ENCODE measurements at places on chromosomes 7 and 10. TPM values are rescaled to one million over a fixed set of nuclear protein-coding genes. Genes with fewer than 3 reads are reported as not detected.

GRCh38 chr10:32692174-32692573 is 246.2 kb downstream of the CCDC7 start:
- ATAC-seq = no peak

GRCh38 chr7:94933256-94933990 is 26.0 kb downstream of the PPP1R9A start:
- no peak for ATAC-seq

CALD1 gene
- 1,513 TPM for total RNA-seq

DNA sequence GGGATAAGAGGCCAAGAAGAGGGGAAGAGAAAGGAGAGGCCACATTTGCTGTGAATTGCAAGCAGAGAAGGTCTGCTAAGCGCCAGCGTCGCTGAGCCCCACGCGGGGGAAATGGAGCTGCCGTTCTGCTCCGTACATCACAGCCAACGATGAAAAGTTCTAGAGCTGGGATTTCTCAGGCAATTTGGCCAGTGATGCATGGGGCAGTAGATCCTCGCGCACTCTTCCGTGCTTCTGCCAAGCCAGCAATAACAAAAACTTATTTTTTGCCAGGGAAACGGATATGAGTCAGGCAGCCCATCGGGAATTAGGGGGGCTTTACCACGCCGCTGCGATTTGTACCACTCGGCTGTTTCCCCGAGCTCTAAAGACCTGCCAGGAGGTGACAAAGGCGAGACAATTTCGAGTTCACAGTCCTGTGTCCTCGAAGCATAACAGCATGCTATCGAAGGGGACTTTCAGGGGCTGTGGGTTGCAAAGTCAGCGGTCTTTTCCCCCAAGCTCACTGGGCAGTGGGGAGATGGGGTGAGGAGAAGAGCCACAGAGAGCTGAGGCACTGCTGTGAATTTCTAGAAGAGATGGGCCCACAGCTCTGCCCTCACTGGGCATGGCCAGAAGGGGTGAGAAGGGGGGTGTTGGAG is 30.0 kb upstream of the SLF2 start:
- no peak for ATAC-seq

DNA sequence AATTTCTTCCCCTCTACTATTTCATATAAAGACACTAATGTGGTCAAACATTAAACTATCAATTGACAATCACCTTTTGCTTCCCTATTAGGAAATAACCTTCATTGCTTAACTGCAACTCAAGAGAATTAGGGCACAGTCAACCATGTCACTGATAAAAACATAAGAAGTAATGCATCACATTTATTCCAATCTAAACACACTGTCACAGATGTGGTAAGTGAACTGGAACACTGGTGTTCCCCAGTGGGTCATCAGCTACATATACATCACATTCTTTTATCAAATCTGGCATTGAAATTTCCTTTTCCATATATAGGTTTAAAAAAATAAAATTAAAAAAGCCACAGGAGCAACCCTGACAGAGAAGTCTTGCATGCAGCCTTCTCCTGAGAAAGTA is 3.7 kb downstream of the TRIL start:
- no peak for ATAC-seq

DGKI gene
- 4.8 TPM for total RNA-seq

GIMAP5 gene
- 16.8 TPM for total RNA-seq

- peak; percentile 44 for ATAC-seq
These were observed 1.3 kb upstream of the ITPRIP start for GRCh38 chr10:104339469-104340110.

CALCR gene
- total RNA-seq = not detected

- peak; percentile 88 for ATAC-seq
These were observed 60.4 kb downstream of the FOXI2 start for GRCh38 chr10:127797339-127797738.

DNA sequence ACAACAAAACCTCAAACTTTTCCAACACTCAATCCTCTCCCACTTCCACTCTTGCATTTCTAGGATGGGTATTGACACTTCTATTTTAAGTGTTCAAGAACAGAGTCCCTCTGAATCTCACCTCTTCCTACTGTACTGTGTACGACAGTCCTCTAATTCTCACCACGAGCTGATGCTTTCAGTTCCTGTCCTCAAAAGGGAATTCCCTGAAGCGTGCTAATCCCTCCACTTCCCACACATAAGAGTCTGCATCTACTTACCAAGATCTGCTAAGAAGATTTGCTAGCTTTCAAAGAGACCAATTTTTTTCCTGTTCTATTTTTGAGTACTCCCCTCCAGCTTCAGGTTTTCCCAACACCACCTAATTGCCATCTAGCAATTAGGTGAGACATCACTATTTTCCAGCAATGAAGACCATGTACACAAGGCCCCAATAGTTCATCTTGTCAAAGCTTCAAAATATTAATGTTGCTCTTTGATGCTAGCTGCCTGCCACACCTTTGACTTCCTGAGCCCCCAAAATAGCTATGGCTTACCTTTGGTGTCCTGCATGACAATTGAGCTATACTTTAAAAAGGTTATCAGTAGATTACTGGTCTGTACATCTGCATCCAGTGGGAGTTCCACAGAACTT is 54.4 kb downstream of the ARMH3 start:
- ATAC-seq = no peak

GRCh38 chr7:46979439-46979838 is 602.5 kb downstream of the TNS3 start:
- ATAC-seq = no peak

- no peak for ATAC-seq
These were observed 4.2 kb downstream of the INHBA start for GRCh38 chr7:41698726-41699125.

DNA sequence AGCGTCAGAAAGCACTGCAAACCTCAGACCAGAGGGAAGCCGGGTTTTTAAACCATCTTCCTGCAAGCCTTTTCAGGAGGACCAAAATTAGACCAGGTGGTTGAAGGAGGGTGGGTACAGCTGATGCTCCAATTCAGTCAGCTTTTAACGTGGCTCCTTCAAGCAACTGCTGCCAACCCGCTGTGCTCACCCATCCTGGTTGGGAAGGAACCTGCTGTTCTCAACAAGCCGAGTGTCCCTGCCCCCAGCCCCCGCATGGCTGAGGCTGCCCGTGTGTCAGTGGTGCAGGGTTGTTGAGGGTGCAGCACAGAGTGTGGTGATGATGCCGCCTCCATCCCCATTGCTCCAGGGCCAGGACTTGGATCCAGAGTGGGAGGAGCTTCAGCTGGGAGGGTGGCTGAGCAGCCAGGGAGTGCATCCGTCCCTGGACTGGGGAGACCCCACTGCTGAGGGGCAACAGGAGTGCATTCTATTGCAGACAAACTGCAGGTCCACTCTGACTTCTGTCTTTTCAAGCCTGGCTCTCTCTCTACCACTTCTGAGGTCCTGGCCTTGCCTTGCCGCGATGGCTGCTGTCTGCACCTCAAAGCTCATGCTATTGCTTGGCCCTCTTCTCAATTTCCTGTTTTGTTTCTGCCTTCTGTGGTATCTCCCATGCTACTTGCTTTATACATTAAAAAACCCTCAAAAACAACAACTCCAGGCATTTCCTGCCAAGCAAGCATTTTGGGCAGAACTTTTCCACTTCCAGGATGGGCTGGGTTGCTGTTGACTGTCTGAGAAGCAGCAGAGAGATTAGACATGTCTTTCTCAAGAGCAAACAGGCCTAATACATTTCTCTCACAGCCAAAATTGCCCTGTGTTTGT is 134.7 kb downstream of the DNAJB6 start:
- no peak for ATAC-seq

DNA sequence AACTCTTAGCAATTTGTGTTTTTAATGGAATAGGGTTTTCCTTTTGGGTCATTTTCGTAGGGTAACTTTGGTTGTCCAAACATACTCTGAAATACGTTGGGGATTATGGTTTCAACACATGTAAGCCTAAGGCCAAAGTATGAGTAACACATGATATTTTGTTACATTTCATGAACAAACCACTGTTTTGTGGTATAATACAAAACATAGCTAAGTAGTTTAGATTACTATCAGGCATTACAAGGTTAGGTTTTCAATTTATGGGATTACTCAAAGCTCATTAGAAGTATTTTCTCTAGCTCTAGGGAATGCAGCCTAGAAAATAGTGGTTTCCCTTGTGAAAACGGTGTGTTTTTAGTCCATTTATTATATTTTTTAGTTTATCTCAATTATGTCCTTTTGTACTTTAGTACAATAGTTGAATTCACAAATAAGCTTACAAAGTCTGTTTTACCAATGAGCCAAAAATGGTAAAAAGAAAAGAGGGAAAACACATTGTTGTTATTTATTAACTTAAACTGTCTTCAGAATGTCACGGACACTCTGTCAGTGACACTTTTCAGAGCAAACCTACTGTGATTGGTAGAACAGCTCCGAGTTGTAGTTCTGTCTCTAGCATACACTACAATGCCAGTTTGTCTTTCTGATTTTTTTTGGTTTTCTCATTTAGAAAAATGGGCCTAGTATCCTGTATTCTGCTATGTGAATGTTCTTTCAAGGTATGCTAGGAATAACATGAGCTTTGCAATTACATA is 473.7 kb downstream of the SUGCT start:
- no peak for ATAC-seq

FZD8 gene
- 11.8 TPM for total RNA-seq

NXPH1 gene
- total RNA-seq = not detected

DNA sequence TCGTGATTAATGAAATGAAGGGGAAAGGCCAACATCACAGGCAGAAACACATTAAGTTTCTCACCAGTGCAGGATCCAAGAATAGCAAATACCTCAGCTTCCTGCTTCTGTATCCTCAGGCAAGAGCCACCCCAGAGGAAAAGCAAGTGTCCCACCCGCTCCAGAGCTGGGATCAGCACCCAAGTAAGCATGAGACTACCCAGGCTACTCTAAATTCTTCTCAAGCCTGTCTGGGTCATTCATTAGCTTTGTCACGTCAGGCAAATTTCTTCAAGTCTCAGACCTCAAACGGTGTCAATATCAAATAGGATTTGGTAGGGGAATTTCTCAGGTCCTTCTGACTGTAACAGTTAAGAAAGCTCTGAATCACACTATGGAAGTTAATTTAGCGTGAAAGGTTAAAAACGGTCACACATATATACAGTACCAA is 59.0 kb downstream of the GNA12 start:
- ATAC-seq = peak; percentile 65

NPC1L1 gene
- total RNA-seq = 0.27 TPM

C10orf53 gene
- total RNA-seq = not detected

DNA sequence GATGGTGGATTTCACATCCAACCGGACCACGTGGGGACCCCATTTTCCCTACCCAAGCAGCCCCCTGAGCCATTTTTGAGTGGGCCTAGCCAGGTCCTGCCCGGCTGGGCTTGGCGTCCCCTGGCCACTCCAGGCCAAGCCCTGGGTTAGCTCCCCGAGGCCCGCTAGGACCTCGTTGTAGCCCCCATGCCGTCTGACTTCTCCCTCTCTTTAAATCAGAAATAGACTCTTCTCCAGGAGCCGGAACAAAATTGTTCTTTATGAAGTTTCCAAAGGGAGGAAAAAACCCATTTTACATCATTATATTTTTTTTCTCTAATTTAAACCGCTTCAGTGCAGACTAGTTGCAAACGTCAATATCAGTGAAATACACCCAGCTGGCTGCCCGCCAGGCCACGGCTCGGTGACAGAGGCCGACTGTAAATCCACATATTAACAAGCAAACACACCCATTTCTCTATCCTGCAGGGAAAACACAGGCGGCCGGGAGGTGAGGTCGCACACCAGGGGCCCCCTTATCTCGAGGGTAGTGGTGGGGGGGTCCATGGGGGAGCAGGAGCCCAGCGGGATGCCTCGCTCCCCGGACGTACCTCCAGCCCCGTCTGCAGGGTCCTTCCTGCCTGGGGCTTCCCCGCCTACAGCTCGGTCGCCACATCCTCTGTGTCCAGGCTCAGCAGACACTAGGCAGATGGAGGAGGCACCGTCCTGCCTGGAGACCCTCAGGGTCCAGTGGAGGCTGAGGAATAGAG is 72.7 kb downstream of the ELFN1 start:
- ATAC-seq = no peak

UNCX gene
- total RNA-seq = not detected

DNA sequence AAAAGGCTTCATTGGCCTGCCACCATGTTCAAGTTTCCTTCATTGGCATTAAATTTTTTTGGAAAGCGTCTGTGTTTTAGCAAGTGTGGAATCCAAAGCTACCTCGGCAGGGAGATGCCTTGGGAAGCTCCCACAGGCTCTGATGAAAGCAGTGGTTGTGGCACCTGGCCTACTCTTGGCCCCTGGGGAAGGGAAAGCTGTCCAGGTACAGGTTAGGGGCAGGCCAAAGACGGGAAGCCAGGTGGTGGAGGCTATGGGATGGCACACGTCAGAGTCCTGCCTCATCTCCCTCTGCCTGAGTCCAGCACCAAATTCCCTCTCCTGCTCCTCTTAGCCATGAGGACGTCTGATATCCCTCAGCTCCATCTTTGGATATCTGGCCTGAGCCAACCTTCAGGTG is 49.7 kb downstream of the C10orf120 start:
- ATAC-seq = no peak

TMEM139 gene
- total RNA-seq = not detected

- ATAC-seq = peak; percentile 87
These were observed 76.2 kb downstream of the CTBP2 start for GRCh38 chr10:125084191-125084613.

DNA sequence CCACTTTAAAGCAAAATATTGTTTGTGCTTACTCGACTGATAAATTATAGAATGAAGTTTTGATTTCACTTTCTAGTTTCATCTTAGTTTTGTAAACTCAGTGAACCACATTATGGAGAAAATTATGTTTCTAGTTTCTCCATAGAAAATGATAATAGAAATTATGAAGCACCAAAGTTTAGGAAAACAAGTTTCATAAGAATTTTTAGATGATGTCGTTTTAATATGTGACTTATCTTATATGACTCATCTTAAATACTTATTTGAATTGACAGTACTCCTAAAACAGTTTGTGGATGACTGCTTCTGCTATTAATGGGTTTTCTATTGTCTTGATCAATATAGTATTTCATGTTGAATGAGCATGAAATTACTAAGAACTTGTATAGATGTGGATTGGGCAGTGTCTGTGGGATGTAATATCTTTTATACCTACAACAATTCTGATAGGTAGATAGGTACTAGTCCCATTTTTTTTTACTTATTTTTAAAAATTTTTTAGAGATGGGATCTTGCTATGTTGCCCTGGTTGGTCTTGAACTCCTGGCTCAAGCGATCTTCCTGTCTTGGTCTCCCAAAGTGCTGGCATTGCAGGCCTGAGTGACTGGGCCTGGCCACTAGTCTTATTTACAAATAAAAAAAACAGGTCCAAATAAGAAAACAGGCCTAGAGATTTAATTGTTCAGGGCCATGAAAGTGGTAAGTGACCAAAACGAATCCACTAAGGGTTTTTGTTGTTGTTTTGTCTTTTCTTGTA is 3.7 kb downstream of the HBP1 start:
- no peak for ATAC-seq

DNA sequence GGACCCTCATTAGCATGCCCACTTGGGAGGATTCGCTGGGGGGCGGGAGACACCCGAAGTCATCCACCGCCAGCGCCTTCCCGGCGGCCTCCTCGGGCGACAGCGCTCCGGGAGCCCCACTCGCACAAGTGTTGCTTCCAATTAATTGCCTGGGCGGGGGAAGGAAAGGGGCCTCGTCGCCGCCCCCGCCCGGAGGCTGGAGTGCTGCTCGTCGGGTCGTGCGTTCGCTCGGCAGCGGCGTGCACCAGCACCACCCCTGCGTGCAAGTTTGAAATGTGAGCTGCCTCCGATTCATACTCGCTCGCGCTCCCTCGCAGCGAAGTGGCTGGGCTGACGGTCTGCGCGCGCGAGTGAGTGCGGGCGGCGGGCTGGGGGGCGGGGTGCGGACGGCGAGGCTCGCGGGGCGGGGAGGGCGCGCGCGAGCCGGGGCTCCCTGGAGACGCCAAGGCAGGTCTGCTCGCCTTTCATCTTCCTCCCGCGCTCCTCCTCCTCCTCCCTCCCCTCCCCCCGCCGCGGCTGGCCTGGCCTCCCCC is 104.6 kb upstream of the PPIF start:
- ATAC-seq = peak; percentile 40

All from gastroesophageal sphincter (tissue), 4 donors.